ENCODE measurements at places on chromosomes 5 and 9. TPM values are rescaled to one million over a fixed set of nuclear protein-coding genes. Genes with fewer than 3 reads are reported as not detected.
A peak's percentile ranks its signal among the peaks of the same experiment; 100 is the strongest.

The PCDHB13 gene
- total RNA-seq, result 0.40 TPM

The CDHR2 gene
- 60.2 TPM for total RNA-seq

The NUTM2F gene
- total RNA-seq, result not detected

The BTNL8 gene
- 88.1 TPM for total RNA-seq

The PCDHAC1 gene
- 0.10 TPM for total RNA-seq

The TSSK1B gene
- total RNA-seq, result not detected

The SMIM32 gene
- total RNA-seq, result 20.2 TPM

The ZDHHC11B gene
- total RNA-seq, result 1.4 TPM

The KCNN2 gene
- 0.69 TPM for total RNA-seq

The DCTN3 gene
- 76.3 TPM for total RNA-seq

DNA sequence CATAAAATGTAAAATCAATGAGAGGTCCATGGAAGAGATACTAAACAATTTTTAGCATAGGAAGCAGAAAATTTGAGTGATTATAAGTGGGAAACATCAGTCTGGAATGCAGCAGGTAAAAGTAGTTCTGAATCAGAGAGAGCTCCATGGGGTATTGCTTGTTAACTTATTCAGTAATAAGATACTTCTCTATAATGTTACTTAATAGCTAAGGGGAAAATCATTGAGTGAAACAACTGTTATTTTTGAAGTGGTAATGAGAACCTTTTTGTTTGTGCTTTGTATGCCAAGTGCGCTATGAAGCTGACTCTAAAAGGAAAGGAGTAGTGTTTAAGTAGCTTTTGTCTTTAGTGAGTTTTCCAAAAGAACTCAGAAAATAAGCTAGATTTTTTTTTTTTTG lies 95.2 kb downstream of the ERBIN start:
- no peak overlapping the region for H3K27ac ChIP-seq
- no peaks in the 10 kb centered on the region for H3K27me3 ChIP-seq
- DNase-seq, result no peak
- no peaks in the 10 kb centered on the region for H3K4me1 ChIP-seq
- no peak overlapping the region for H3K4me3 ChIP-seq

GRCh38 chr5:134114886-134115805 lies 665 bp downstream of the TCF7 start:
- peaks cover 12% of the 10 kb centered on the region for H3K27me3 ChIP-seq
- H3K4me1 ChIP-seq, result no peaks in the 10 kb centered on the region
- H3K4me3 ChIP-seq, result peak overlapping the region; percentile 40
- no peaks in the 10 kb centered on the region for H3K36me3 ChIP-seq
- H3K27ac ChIP-seq, result no peak overlapping the region

- H3K4me1 ChIP-seq, result no peaks in the 10 kb centered on the region
- H3K36me3 ChIP-seq, result no peaks in the 10 kb centered on the region
- no peak overlapping the region for H3K27ac ChIP-seq
- no peaks in the 10 kb centered on the region for H3K27me3 ChIP-seq
- DNase-seq, result peak; percentile 44
- H3K4me3 ChIP-seq, result no peak overlapping the region
Observed at GRCh38 chr9:130313103-130313858, 47.7 kb downstream of the HMCN2 start.

DNA sequence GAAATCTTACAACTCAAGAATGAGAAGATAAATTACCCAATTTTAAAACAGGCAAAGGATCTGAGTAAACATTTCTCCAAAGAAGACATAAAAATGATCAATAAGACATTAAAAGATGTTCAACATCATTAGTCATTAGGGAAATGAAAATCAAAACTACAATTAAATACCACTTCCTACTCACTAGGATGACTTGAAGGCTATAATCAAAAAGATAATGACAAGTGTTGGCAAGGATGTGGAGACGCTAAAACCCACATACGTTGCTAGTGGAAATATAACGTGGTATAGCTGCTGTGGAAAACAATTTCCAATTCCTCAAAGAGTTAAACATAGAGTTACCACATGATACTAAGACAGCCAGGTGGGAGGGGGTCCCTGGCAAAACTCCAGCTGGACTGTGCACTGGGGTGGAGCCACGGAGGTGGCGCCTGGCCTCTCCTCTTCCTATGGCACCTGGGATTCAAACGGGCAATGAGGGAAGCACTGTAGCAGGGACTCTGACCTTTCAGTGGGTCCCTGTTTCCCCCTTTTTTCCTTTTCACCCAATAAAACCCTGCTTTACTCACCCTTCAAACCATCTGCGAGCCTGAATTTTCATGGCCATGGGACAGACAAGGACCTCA lies 5.9 kb downstream of the ARSB start:
- H3K36me3 ChIP-seq, result no peaks in the 10 kb centered on the region
- H3K4me3 ChIP-seq, result no peak overlapping the region
- no peak overlapping the region for H3K27ac ChIP-seq
- no peaks in the 10 kb centered on the region for H3K27me3 ChIP-seq
- DNase-seq, result no peak

GRCh38 chr5:52920929-52921328 lies 68.2 kb upstream of the ITGA2 start:
- DNase-seq, result no peak
- no peaks in the 10 kb centered on the region for H3K27me3 ChIP-seq
- H3K4me1 ChIP-seq, result no peaks in the 10 kb centered on the region
- no peak overlapping the region for H3K4me3 ChIP-seq
- no peak overlapping the region for H3K27ac ChIP-seq
- no peaks in the 10 kb centered on the region for H3K36me3 ChIP-seq

- no peaks in the 10 kb centered on the region for H3K4me1 ChIP-seq
- H3K36me3 ChIP-seq, result no peaks in the 10 kb centered on the region
- H3K4me3 ChIP-seq, result no peak overlapping the region
- H3K27ac ChIP-seq, result no peak overlapping the region
- no peaks in the 10 kb centered on the region for H3K27me3 ChIP-seq
Observed at GRCh38 chr5:40654377-40654991, 25.2 kb upstream of the PTGER4 start.

- H3K36me3 ChIP-seq, result no peaks in the 10 kb centered on the region
- H3K27me3 ChIP-seq, result no peaks in the 10 kb centered on the region
- no peaks in the 10 kb centered on the region for H3K4me1 ChIP-seq
- DNase-seq, result no peak
- H3K4me3 ChIP-seq, result no peak overlapping the region
- H3K27ac ChIP-seq, result no peak overlapping the region
Observed at GRCh38 chr5:9713959-9714586, 83.9 kb upstream of the TAS2R1 start.

DNA sequence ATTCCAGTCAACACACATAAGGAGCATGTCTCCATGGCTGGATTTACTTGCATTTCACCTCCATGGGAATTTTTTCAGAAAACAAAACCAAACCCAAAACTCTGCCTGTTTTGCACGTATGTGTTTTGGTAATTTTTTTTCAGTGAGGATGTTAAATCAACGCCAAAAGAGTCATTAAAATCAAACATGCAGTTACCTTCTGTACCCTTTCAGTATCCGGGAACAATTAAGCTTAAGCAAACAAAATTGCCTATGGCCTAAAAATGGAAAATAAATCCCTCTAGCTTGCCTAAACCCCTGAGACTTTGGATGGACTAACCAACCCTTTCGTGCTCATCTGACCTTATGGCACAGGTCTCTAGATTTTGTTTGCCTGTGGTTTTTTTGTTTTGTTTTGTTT lies 209.2 kb upstream of the KLF4 start:
- no peak overlapping the region for H3K4me3 ChIP-seq
- DNase-seq, result no peak
- no peaks in the 10 kb centered on the region for H3K4me1 ChIP-seq

DNA sequence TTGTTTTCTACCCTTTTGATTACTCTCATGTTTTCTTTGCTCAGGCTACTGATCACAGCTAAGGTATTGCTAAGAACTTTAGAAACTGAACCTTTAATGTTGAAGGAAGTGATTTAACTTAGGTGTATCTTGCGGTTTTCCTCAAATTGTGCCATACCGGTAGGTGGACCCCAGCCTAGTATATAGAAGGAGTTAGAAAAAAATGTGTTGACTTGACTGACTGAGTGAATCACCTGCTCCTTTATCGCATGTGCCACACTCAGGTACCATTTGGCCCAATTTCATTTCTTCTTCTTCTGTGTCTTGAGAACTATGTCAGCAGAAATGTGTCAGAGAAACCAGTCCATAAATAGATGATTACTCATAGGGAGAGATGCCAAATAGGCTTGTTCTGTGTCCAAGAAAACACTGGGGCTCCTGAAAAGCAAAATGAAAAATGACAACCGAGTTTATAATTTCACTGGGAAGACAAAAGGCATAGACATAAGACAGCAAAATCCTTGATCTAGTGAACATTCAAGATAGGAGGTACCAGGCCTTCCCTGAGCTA lies 19.4 kb downstream of the PLPPR1 start:
- H3K27me3 ChIP-seq, result no peaks in the 10 kb centered on the region
- H3K36me3 ChIP-seq, result no peaks in the 10 kb centered on the region
- H3K27ac ChIP-seq, result no peak overlapping the region
- no peaks in the 10 kb centered on the region for H3K4me1 ChIP-seq
- no peak overlapping the region for H3K4me3 ChIP-seq

DNA sequence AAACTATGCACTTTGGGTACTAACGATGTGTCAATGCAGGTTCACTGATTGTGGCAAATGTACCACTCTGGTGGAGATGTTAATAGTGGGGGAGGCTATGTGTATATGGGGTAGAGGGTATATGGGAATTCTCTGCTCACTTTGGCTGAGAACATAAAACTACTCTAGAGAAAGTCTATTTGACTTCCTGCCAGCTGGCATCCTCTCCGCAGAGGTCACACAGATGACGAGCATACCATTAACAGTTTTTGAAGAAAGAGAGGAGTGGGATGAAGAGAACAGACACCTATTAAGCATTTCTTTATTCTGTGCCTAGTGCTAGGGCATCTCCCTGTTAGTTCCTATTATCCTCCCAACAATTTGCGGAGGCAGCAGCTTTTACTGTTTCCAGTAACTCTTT lies 58.4 kb upstream of the TRIM32 start:
- no peaks in the 10 kb centered on the region for H3K27me3 ChIP-seq
- H3K4me3 ChIP-seq, result no peak overlapping the region
- H3K4me1 ChIP-seq, result no peaks in the 10 kb centered on the region
- DNase-seq, result no peak
- H3K36me3 ChIP-seq, result no peaks in the 10 kb centered on the region

- H3K36me3 ChIP-seq, result no peaks in the 10 kb centered on the region
- H3K4me3 ChIP-seq, result no peak overlapping the region
- no peaks in the 10 kb centered on the region for H3K27me3 ChIP-seq
Observed at GRCh38 chr5:40628407-40628806, 51.3 kb upstream of the PTGER4 start.

DNA sequence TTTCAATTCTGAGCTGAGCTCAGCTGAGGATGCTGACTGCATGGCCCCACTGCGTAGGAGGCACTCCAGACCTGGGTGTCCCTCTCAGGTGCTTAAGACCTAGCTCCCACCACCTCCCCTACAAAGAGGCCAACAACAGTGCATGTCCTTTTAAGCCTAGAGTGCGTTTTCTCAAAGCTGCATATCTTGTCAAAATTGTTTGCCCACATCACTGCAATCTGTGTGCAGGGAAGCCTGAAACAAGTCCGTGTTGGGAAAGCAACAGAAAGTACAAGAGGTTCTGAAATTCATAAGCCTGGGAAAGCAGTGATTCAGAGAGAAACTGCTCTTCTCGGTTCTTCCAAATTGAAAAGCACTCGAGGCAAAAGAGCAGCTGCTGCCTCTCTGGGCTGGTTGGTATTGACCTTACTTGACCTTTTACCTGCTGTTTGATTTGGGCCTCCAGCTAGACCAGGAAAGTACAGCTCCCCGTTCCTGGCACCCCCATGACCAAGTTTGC lies 238.4 kb downstream of the NR2F1-AS1 start:
- H3K36me3 ChIP-seq, result no peaks in the 10 kb centered on the region
- H3K4me3 ChIP-seq, result no peak overlapping the region
- H3K27me3 ChIP-seq, result no peaks in the 10 kb centered on the region
- H3K27ac ChIP-seq, result no peak overlapping the region

DNA sequence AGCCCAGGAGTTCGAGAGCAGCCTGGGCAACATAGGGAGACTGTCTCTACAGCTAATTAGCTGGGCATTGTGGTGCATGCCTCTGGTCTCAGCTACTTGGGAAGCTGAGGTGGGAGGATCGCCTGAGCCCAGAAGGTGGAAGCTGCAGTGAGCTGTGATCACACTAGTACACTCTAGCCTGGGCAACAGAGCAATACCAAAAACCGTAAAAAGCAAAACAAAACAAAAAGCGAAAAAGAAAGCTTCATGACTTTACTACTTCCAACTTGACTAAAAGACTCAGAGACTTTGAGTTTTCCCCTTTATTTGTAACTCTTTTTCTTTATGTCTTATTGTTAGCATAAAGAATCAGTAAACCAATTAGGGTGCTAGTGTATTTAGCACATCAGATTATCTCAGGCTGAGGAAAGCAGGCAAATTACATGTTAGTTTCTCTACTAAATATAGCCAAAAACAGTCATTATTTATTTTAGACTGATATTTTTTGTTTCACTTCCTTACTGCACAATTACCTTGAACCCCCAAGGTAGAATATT lies 5.4 kb downstream of the RAD17 start:
- peaks cover 6% of the 10 kb centered on the region for H3K4me1 ChIP-seq
- no peak overlapping the region for H3K4me3 ChIP-seq

- H3K36me3 ChIP-seq, result no peaks in the 10 kb centered on the region
- H3K27ac ChIP-seq, result no peak overlapping the region
- no peak overlapping the region for H3K4me3 ChIP-seq
- no peaks in the 10 kb centered on the region for H3K4me1 ChIP-seq
- DNase-seq, result no peak
- H3K27me3 ChIP-seq, result no peaks in the 10 kb centered on the region
Observed at GRCh38 chr5:102845041-102845440, 89.9 kb downstream of the PAM start.

GRCh38 chr5:134833340-134834032 lies 12.3 kb upstream of the C5orf24 start:
- no peak overlapping the region for H3K27ac ChIP-seq
- H3K4me3 ChIP-seq, result no peak overlapping the region
- no peaks in the 10 kb centered on the region for H3K4me1 ChIP-seq
- no peaks in the 10 kb centered on the region for H3K27me3 ChIP-seq
- no peak for DNase-seq
- no peaks in the 10 kb centered on the region for H3K36me3 ChIP-seq

GRCh38 chr5:94345257-94345656 lies 273.1 kb downstream of the KIAA0825 start:
- no peaks in the 10 kb centered on the region for H3K36me3 ChIP-seq
- no peak for DNase-seq
- no peak overlapping the region for H3K4me3 ChIP-seq
- no peaks in the 10 kb centered on the region for H3K4me1 ChIP-seq

DNA sequence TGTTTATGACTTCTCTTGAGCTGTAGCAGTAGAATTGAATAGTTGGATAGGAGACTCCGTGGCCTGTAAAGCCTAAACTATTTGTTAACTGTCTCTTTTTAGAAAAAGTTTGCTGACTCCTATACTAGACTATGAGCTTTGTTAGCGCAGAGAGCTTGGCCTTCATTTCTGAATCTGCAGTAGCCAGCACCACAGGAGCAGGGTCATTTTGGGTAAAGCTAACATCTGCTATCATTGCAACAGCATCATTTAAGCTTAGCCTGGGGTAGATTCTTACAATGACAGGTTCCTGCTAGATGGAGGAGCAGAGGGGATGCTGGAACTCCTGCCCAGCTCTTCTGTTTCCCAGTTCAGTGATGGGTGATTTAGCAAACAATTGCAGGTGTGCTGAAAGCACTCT lies 133.7 kb upstream of the ASTN2 start:
- H3K27ac ChIP-seq, result no peak overlapping the region
- no peak overlapping the region for H3K4me3 ChIP-seq
- H3K36me3 ChIP-seq, result no peaks in the 10 kb centered on the region
- DNase-seq, result no peak
- no peaks in the 10 kb centered on the region for H3K27me3 ChIP-seq
- no peaks in the 10 kb centered on the region for H3K4me1 ChIP-seq
